Activated naive CD8-positive, alpha-beta T cell treated with anti-CD3 and anti-CD28 coated beads, Interleukin-2, amount 10 ng/mL, durations not matched to agents 7 days and 5 days (primary cell): ENCODE measurements at places on chromosomes 7 and 10.
A peak's percentile ranks its signal among the peaks of the same experiment; 100 is the strongest.

- peak; percentile 37 for DNase-seq
Measured at GRCh38 chr10:63976538-63976937, 455.3 kb downstream of the REEP3 start.

- no peak for DNase-seq
Measured at GRCh38 chr7:115475761-115476385, 554.0 kb downstream of the MDFIC start.

DNA sequence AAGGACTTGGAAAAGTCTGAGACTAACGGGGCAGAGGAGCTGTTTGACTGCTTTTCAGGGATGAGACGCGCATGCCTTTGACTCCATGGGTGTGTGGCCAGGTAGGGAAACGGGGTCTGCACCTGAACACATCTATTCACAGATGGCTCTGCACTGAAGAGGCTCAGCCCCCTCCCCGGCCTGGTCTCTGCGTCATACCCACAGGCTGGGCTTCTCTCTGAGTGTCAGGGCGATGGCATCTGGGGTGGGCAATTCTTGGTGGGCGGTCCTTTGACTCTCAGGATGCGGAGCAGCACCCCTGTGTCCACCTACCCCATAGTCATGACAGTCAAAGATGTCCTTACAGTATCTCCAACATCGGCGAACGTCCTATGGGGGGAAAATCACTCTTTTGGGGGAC, 23.0 kb downstream of the PFKP start:
- DNase-seq = no peak

GRCh38 chr7:152759949-152760853, 649 bp downstream of the ACTR3B start:
- DNase-seq = no peak

DNA sequence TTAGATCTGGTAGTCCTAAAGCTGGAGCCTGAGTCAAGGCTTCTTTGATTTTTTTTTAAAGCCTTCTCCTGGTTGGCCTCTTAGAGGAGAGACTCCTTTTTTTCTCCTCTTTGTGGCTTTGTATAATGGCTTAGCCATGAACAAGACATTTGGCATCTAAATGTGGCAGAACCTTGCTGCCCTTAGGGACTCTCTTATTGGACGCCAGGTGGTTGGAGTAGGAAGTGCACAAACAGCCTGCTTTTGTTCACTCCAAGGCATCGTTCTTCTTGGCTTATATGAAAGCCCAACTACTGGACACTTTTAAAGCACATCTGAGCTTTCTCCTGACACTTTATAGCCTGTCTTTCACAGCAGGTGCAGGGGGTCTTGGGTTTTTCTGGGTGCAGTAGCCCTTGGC, 25.0 kb downstream of the ZPBP start:
- DNase-seq = no peak

GRCh38 chr7:102095321-102096011, 191.2 kb upstream of the SH2B2 start:
- no peak for DNase-seq
